Activated CD4-positive, alpha-beta T cell treated with anti-CD3 and anti-CD28 coated beads, Interleukin-2, amount 10 ng/mL, durations not matched to agents 7 days and 5 days (primary cell): ENCODE measurements at places on chromosomes 4 and X. TPM values are rescaled to one million over a fixed set of nuclear protein-coding genes. Genes with fewer than 3 reads are reported as not detected.

The PAGE1 gene
- not detected for total RNA-seq

- no peaks in the 10 kb centered on the region for H3K27me3 ChIP-seq
- peak; percentile 60 for DNase-seq
- no peak overlapping the region for H3K27ac ChIP-seq
- H3K36me3 ChIP-seq: no peaks in the 10 kb centered on the region
- H3K4me1 ChIP-seq: no peaks in the 10 kb centered on the region
Observed at GRCh38 chr4:186587416-186588018, 32.1 kb upstream of the MTNR1A start.

- H3K27ac ChIP-seq: no peak overlapping the region
- no peaks in the 10 kb centered on the region for H3K36me3 ChIP-seq
- H3K4me3 ChIP-seq: no peak overlapping the region
- H3K27me3 ChIP-seq: no peaks in the 10 kb centered on the region
Observed at GRCh38 chr4:61376301-61376700, 176.2 kb downstream of the ADGRL3 start.

The FAM53A gene
- total RNA-seq: 0.99 TPM

DNA sequence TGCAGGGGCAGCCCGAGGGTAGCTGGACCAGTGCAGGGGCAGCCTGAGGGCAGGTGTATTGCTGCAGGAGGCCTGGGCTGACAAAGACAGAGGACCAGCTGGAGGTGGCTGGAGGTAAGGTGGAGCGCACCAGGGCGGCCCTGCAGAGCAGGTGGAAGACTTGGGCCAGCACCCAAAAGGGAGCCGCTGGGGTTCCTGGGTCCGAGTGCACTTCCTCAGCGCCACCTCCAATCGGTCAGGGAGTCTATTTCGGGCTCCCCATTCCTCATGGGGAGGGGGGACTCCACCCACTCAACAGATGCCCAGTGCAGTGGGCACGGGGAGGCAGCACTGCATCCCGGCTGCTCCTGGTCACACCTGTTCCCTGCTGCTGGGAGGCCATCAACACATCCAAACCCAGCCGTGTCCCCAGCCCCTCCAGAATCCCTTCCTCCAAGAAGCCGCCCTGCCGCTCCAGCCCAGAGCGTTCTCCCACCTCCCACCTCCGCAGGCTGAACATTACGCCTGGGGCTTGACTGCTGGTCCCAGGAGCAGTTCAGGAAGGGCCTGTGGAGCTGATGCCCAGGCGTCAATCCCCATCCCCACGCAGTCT is 1.5 kb downstream of the LRPAP1 start:
- H3K27me3 ChIP-seq: peaks cover 1% of the 10 kb centered on the region
- peak overlapping the region; percentile 99 for H3K4me3 ChIP-seq
- peaks cover 4% of the 10 kb centered on the region for H3K36me3 ChIP-seq
- H3K4me1 ChIP-seq: peaks cover 39% of the 10 kb centered on the region

The RBM47 gene
- 0.92 TPM for total RNA-seq

GRCh38 chrX:45669715-45670340 is 469.2 kb upstream of the DIPK2B start:
- no peaks in the 10 kb centered on the region for H3K36me3 ChIP-seq
- no peak overlapping the region for H3K4me3 ChIP-seq
- no peak for DNase-seq
- H3K27me3 ChIP-seq: no peaks in the 10 kb centered on the region
- no peak overlapping the region for H3K27ac ChIP-seq

DNA sequence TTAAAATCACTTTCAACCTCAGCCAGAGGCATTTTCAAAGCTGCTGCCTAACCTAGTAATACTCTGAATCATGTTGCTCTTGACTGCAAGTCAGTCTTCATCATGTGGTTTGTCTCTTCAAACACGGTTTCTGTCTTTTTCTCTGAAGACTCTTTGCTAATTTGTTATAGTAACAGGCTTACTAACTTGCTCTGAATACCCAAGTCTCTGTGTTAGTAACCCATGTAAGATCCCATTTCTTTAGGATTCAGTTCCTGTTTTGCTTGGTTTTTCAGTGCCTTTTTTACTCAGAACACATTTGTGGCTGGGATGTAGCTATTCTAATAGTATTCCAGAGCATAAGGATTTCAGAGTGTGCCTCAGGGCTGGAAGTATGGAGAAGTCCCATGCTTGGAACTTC is 1450.6 kb upstream of the IGFBP7 start:
- no peak for DNase-seq
- H3K4me3 ChIP-seq: no peak overlapping the region
- no peaks in the 10 kb centered on the region for H3K4me1 ChIP-seq
- H3K36me3 ChIP-seq: no peaks in the 10 kb centered on the region
- no peak overlapping the region for H3K27ac ChIP-seq
- H3K27me3 ChIP-seq: no peaks in the 10 kb centered on the region

DNA sequence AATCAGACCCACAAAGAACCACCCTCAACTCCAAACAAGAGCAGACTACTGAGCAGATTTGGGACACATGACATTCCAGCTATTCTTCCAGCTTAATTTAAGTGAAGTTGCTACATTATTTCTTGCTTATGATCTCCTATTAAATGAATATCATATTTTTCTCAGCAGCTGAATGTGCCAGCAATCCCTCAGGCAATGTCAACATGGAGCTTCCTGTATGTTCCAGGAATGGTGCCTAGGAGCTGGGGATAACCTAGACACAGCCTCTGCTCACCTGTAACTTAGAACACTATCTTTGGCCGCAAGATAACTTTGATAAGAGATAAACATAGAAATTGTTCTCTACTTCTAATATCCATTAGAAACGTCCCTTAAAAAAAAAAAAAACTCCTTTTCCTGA is 274.4 kb upstream of the RASGEF1B start:
- no peaks in the 10 kb centered on the region for H3K36me3 ChIP-seq
- no peak overlapping the region for H3K27ac ChIP-seq
- H3K27me3 ChIP-seq: no peaks in the 10 kb centered on the region
- no peak overlapping the region for H3K4me3 ChIP-seq
- DNase-seq: no peak
- peaks cover 6% of the 10 kb centered on the region for H3K4me1 ChIP-seq

- no peak overlapping the region for H3K27ac ChIP-seq
- no peaks in the 10 kb centered on the region for H3K36me3 ChIP-seq
- no peaks in the 10 kb centered on the region for H3K4me1 ChIP-seq
- no peak for DNase-seq
- no peak overlapping the region for H3K4me3 ChIP-seq
Observed at GRCh38 chrX:12210196-12210815, 72.0 kb downstream of the FRMPD4 start.

The PTPN13 gene
- 2.0 TPM for total RNA-seq

The GPM6B gene
- total RNA-seq: not detected

The DRP2 gene
- total RNA-seq: 1.0 TPM

DNA sequence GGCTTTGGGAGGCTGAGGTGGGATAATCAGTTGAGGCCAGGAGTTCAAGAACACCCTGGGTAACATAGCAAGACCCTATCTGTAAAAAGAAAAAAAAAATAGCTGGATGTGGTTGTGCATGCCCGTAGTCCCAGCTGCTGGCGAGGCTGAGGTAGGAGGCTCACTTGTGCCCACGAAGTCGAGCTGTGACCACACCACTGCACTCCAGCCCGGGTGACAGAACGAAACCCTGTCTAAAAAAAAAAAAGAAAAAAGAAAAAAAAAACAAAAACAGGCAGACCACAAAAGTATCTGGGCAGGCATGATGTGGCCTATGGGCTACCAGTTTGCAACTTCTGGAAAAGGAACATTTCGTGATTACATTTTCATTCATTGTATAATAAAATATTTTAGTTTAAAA is 38.1 kb upstream of the RASGEF1B start:
- peaks cover 28% of the 10 kb centered on the region for H3K4me1 ChIP-seq
- H3K27ac ChIP-seq: no peak overlapping the region

DNA sequence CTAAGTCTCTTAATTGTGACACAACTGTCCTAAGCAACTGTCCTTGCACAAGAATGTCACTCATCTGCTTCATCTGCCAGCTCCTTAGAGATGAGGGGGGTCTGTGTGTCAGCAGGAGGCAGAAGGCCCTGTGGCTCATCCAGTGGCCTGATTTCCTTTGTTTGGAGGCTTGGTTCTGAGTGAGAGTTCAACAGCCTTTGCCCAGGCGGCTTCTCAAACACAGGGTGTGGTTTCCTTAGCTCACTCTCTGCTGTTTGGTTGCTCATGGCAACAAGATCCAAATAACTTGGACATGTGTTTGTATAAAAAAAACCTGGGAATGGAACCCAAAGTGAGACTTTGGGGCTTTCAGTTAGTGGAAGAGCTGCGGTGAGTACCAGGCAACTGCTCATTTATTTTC is 46.6 kb downstream of the MAP7D3 start:
- H3K36me3 ChIP-seq: peaks cover 2% of the 10 kb centered on the region
- no peaks in the 10 kb centered on the region for H3K27me3 ChIP-seq
- peak overlapping the region; percentile 80 for H3K27ac ChIP-seq
- peaks cover 36% of the 10 kb centered on the region for H3K4me1 ChIP-seq
- no peak overlapping the region for H3K4me3 ChIP-seq

- H3K27ac ChIP-seq: no peak overlapping the region
- peaks cover 4% of the 10 kb centered on the region for H3K4me1 ChIP-seq
- peaks cover 12% of the 10 kb centered on the region for H3K36me3 ChIP-seq
- no peaks in the 10 kb centered on the region for H3K27me3 ChIP-seq
- H3K4me3 ChIP-seq: no peak overlapping the region
Observed at GRCh38 chr4:145876531-145877180, 62.0 kb downstream of the ZNF827 start.

The CPEB2 gene
- 19.7 TPM for total RNA-seq

- no peak overlapping the region for H3K27ac ChIP-seq
- no peak overlapping the region for H3K4me3 ChIP-seq
- H3K4me1 ChIP-seq: no peaks in the 10 kb centered on the region
- no peak for DNase-seq
Observed at GRCh38 chr4:149403081-149403480, 412.6 kb downstream of the IQCM start.

DNA sequence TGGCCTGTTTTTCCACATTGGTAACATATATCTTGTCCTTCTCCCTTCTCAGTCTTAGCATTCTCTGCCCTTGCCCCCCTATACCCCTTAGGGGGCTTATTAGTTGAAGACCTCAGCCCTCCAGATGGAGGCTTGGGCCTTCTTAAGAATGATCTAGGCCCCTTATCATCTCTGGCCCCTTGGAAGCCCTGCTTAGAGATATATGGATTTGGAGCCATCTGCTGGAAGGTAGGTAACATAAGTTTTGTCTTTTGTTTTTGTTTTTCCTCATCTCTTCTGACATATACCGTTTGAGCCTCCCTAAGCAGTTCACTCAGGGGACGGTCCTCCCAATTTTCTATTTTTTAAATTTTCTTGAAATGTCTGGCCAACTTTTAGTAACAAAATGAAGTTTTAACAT is 48.3 kb upstream of the NAP1L2 start:
- no peak overlapping the region for H3K27ac ChIP-seq
- no peak overlapping the region for H3K4me3 ChIP-seq
- no peaks in the 10 kb centered on the region for H3K4me1 ChIP-seq
- no peaks in the 10 kb centered on the region for H3K36me3 ChIP-seq
